ENCODE measurements at places on chromosomes 6 and 20.

DNA sequence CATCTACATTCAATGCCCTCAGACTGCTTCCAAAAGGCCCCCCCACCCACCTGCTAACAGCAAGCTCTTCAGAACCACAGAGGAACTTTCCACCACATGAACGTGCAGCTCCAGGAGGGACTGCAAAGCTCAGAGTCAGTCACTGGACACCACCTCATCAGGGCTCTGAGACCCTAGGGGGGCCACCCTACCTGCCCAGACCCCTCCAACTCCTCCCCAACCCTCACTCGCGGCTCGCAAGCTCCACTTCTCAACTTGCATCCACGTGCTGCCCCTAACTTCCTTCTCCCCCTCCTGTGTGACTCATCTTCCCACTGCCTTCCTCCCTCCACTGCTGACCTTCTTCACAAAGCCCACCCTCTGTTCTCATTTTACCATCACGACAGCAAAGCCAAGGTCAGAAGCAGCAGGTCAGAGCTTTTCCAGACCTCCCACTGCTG, 6.5 kb downstream of the MBOAT1 start:
- no peaks in the 10 kb centered on the region for H3K27me3 ChIP-seq
- peaks cover 27% of the 10 kb centered on the region for H3K4me1 ChIP-seq
- DNase-seq = no peak
- H3K4me3 ChIP-seq = no peak overlapping the region
- H3K27ac ChIP-seq = peak overlapping the region; percentile 11
- no peaks in the 10 kb centered on the region for H3K36me3 ChIP-seq

GRCh38 chr20:8798505-8798904, 270.4 kb upstream of the PLCB4 start:
- no peak overlapping the region for H3K27ac ChIP-seq
- no peaks in the 10 kb centered on the region for H3K27me3 ChIP-seq
- H3K4me1 ChIP-seq = peaks cover 4% of the 10 kb centered on the region
- peaks cover 21% of the 10 kb centered on the region for H3K36me3 ChIP-seq

DNA sequence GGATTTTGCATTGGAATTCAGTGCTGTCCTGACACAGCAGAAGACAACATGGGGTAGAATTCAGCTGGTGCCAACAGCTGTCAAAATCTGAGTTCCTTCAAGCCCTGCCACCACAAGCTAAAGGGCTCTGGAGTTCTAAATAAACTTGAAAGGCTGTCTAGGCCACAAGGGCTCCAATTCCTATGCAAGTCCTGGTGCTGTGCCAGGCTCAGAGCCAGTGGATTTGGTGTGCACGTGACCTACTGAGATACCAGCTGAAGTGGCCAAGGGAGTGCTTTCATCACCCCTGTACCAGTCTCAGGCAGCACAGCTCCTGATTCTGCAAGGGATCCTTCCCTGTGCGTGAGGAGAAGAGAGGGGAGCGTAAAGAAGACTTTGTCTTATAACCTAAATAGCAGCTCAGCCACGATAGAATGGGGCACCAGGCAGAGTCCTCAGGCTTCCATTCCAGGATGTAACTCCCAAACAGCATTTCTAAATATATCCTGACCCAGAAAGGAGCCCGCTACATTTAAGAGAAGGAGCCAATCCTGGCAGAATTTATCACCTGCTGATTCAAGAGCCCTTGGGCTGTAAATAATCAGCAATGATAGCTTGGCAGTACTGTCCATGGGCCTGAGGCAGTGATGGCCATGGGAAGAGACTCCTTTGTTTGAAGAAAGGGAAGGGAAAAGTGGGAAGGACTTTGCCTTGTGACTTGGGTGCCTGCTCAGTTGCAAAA, 881.2 kb upstream of the EPHA7 start:
- H3K36me3 ChIP-seq = no peaks in the 10 kb centered on the region
- H3K4me3 ChIP-seq = no peak overlapping the region
- no peaks in the 10 kb centered on the region for H3K4me1 ChIP-seq
- no peak for DNase-seq

DNA sequence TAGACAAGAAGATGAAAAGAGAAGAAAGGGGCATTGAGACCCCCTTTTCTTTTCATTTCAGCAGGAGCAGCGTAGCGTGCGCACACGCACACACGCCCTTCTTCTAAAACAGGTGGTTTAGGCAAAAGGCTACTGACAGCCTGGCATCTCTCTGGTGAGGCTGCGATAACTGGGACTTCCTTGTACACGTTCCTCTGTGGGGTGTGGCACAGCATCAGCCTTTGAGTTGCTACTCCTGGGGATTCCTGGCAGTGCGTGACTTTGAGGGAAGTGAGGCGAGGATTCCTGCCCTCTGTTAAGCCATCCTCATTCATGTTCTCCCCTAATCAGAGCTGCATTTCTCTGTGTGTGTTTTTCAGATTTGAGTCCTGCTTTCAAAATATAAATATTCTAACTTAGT, 94.7 kb downstream of the TMEM170B start:
- H3K4me3 ChIP-seq = no peak overlapping the region
- no peak for DNase-seq
- no peaks in the 10 kb centered on the region for H3K27me3 ChIP-seq
- H3K36me3 ChIP-seq = no peaks in the 10 kb centered on the region
- H3K27ac ChIP-seq = no peak overlapping the region
- peaks cover 23% of the 10 kb centered on the region for H3K4me1 ChIP-seq

DNA sequence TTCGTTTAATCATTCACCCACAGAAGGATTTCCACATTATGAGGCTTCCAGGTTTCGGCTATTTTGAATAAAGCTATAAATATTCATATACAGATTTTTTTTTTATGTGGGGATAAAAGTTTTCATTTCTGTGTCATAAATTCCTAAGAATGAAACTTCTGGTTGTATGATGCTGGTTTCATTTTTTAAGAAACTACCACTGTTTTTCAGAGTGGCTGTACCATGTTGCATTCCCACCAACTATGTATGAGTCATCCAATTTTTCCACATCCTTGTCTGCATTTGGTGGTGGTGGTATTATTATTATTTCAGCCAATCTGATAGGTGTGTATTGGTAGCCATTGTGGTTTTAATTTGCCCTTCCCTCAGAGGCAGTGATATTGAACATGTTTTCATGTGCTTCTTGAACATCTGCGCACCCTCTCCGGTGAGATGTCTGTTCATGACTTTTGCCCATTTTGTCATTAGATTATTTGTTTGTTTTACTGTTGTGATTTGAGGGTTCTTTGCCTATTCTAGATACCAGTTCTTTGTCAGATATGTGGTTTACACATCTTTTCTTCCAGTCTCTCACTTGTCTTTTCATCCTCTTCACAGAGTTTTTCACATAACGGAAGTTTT, 75.5 kb downstream of the DOK5 start:
- no peaks in the 10 kb centered on the region for H3K36me3 ChIP-seq
- no peaks in the 10 kb centered on the region for H3K27me3 ChIP-seq
- peaks cover 33% of the 10 kb centered on the region for H3K4me1 ChIP-seq
- DNase-seq = no peak
- H3K4me3 ChIP-seq = no peak overlapping the region

DNA sequence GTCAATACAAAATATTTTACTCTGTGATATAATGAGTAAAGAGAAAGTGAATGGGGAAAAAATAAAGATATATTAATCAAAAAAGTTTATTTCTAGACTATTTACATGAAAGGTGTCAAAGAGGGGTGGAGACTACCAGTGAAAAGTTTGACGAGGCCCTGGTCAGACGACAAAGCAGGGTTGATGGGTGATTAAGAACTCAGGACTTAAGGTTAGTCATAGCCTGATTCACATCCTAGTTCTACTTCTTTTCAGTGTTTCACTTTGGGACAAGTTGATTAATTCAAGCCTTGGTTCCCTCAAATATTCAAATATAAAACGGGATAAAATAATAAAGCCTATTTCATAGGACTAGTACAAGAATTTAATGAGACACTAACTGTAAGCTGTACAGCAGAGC, 178.2 kb upstream of the HS3ST5 start:
- H3K4me1 ChIP-seq = peaks cover 2% of the 10 kb centered on the region
- no peaks in the 10 kb centered on the region for H3K36me3 ChIP-seq
- no peak overlapping the region for H3K27ac ChIP-seq
- peaks cover 9% of the 10 kb centered on the region for H3K27me3 ChIP-seq
- no peak for DNase-seq

DNA sequence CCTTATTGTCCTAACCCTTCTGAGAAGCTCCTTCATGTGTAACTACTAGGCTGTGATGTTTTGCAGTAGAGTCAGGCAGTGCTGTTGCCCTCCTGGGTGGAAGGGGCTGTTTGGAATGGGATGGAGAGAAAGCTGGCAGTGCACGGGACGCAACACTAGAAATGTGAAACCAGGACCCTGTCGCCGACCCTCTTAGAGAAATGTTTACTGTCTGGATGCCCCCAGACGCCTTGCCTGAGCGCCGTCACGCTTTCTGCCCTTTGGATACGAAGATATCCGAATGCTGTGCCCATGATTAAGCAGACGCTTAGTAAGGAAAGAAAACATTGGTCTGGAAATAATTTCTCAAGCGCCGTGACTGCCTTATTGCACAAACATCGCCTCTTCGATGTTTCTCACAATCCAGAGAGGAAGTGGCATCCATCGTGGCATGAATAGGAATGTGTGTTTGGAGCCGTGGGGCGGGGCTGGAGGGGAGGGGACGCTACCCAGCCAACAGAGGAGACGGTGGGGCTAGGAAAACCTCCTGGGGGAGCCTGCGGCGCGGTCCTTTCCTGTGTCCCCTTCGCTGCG, 661 bp upstream of the PPP1R14C start:
- H3K27ac ChIP-seq = no peak overlapping the region
- peaks cover 12% of the 10 kb centered on the region for H3K4me1 ChIP-seq
- DNase-seq = no peak
- H3K27me3 ChIP-seq = peaks cover 79% of the 10 kb centered on the region

DNA sequence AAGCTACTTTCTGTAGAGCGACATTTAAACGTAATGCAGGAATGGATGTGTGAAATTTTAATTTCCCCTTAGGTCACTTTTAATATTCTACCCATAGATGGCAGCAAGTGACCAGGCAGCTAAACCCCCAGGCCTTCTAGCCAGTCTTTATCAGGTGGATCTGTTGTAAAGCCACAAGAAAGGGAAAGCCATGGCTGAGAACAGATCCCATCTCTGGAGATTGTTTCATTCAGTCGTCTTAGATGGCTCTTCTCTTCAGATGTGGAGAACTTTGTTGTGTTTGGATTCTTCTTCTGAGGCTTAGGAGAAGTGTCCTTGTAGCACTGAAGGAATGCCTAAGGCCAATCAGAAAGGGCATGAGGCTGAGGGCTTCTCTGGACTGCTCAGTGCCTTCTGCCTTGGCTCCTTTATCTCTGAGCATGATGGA, 15.8 kb upstream of the RNF182 start:
- H3K27ac ChIP-seq = no peak overlapping the region
- H3K36me3 ChIP-seq = no peaks in the 10 kb centered on the region
- peaks cover 2% of the 10 kb centered on the region for H3K4me1 ChIP-seq

DNA sequence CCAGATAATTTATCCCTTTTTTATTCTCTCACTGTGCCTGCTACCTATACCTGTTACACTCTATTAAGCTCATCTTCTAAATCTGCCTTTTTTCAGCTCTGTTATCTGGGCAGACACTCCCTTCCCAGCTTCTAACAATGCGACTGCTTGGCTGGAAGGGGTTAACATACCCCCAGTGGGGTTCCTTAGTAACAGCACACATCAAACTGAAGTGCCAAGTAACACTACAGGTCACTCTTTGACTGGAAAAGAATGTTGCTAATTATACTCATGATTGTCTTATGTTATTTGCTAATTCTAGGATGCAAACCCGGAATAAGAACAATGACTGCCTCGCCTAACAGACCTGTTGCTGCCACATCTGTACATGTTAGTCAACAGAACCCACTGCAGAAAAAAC, 203.5 kb downstream of the EPM2A start:
- no peak for DNase-seq
- H3K4me1 ChIP-seq = no peaks in the 10 kb centered on the region
- H3K4me3 ChIP-seq = no peak overlapping the region
- no peak overlapping the region for H3K27ac ChIP-seq

- H3K4me3 ChIP-seq = no peak overlapping the region
- no peaks in the 10 kb centered on the region for H3K36me3 ChIP-seq
- peaks cover 38% of the 10 kb centered on the region for H3K27me3 ChIP-seq
- no peaks in the 10 kb centered on the region for H3K4me1 ChIP-seq
- DNase-seq = no peak
- no peak overlapping the region for H3K27ac ChIP-seq
These were observed 62.3 kb downstream of the LAMP5 start for GRCh38 chr20:9576695-9577094.

DNA sequence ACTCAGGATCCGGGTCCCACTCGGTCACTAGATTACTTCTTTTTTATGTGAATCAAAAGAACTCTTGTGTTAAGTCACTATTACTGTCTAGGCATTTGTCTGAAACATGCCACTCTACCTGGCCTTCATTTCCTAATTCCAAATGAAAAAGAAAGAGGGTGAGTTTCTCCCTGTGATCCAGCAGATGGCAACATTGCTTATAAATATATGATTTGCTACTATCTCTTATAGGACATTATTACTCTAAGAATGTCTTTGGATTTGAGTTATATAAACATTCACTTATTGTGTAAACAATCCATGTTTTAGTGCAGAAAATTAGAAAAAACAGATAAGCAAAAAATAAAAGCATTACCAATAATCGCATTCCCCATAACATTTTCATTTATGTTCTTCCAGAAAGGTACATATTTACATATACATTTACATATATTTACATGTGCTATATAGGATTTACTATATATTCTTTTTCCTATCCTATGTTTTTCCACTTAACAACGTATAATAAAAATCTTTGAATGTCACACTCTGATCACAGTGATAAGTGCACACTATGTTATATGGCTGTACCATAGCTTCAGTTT, 66.9 kb downstream of the FAXC start:
- H3K36me3 ChIP-seq = no peaks in the 10 kb centered on the region
- no peaks in the 10 kb centered on the region for H3K27me3 ChIP-seq
- H3K4me3 ChIP-seq = no peak overlapping the region
- no peaks in the 10 kb centered on the region for H3K4me1 ChIP-seq
- H3K27ac ChIP-seq = no peak overlapping the region

- H3K4me3 ChIP-seq = no peak overlapping the region
- peaks cover 1% of the 10 kb centered on the region for H3K36me3 ChIP-seq
- H3K27ac ChIP-seq = no peak overlapping the region
- peaks cover 17% of the 10 kb centered on the region for H3K4me1 ChIP-seq
- DNase-seq = no peak
These were observed 12.4 kb upstream of the KIF25 start for GRCh38 chr6:167984876-167985604.

GRCh38 chr6:74137911-74138310, 441.9 kb downstream of the CD109 start:
- DNase-seq = no peak
- no peak overlapping the region for H3K4me3 ChIP-seq
- H3K27ac ChIP-seq = peak overlapping the region; percentile 79
- H3K36me3 ChIP-seq = no peaks in the 10 kb centered on the region

All from osteocyte (in vitro differentiated cells).